ENCODE measurements at places on chromosomes 11 and 22.
A peak's percentile ranks its signal among the peaks of the same experiment; 100 is the strongest.

GRCh38 chr22:32474635-32475467, at the start of gene FBXO7:
TSS of gene FBXO7 (plus strand) at chr22:32474811. CDS start at chr22:32475003, 192 bp downstream.
- DNase-seq = peak; percentile 92

GRCh38 chr11:91946397-91946951, 278.1 kb upstream of the FAT3 start:
- peak; percentile 7 for DNase-seq

- DNase-seq = peak; percentile 68
Observed at GRCh38 chr11:65500387-65501185, 1.7 kb downstream of the MALAT1 start.

- DNase-seq = no peak
Observed at GRCh38 chr22:43270314-43270908, 72.8 kb downstream of the SCUBE1 start.

- DNase-seq = no peak
Observed at GRCh38 chr22:27406389-27406861, 395.1 kb downstream of the MN1 start.

- no peak for DNase-seq
Observed at GRCh38 chr11:130699561-130699960, 216.7 kb downstream of the SNX19 start.

DNA sequence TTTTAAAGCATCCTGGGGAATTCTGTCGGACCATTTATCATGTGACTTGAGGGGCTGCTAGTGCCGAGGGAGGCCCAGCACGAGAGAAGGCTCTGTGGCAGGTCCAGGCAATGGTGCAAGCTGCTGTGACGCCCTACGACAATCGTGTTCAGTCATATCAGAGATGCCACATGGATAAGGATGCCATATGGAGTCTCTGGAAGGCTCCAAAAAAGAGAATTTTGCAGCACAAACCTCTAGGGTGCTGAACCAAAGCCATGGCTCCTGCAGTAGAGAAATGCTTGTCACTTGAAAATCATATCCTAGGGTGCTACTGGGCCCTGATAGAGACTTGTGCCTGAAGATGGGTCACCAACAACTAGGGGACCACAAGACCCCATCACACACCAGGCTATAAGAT, 6.7 kb upstream of the CD6 start:
- DNase-seq = no peak

GRCh38 chr11:118953265-118953664, 2.8 kb upstream of the UPK2 start:
- DNase-seq = no peak

GRCh38 chr11:133180201-133180600, 352.1 kb downstream of the OPCML start:
- DNase-seq = no peak

DNA sequence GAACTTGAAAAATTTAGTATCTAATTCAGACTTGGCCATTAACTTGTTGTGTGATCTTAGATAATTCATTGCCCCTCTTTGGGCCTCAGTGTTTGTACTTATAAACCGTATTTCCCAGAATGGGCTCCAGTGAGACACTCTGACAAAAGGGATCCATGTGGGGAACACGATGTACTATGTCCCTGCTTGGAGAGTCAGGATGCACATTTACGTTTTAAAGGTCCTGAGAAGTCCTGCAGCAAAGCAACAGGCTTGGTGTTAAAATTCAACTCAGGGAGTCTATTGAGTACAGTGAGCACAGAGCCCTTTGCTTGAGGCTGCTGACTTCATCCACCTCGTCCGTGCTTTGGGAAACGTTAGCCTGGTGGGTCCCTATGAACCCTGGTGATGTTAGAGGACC, 9.0 kb downstream of the WNT11 start:
- DNase-seq = no peak

DNA sequence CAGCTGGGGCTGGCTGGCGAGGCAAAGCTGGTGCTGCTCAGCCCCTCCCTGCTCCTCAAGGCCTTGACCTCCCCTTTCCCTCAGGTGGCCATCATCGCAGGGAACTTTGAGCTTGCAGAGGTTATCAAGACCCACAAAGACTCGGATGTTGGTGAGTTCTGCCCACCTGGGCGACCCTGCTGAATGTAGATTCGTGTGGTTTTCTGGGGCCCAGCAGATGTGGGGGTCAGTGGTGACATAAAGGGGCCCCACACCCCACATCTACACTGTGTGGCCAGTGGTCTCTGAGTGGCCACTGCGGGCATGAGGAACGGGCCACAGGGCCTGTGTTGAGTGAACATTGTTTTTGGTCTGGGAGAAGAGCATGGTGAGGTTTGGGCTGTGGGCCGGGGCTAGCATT, 11.9 kb downstream of the SHANK3 start:
- DNase-seq = no peak

GRCh38 chr11:70476669-70477068, 78.3 kb downstream of the CTTN start:
- DNase-seq = no peak

DNA sequence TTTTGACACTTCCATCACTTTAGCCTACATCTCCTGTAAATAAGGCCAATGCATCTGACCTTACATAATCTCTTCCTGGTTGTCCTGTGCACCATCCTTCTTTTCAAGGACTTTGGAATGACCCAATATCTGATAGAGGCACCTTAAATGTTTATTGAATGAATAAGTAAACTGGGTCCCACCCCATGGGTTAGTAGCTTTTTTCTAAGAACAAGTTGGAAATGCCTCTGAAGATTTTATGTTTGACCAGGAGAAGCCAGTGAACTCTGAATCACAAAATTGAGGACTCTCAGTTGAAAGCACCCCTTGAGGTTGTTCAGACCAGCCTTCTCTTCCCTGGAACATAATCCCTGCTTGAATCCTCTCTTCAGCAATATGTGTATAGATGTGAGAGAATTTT, 1.4 kb downstream of the RNF185 start:
- DNase-seq = no peak

GRCh38 chr11:72556433-72556832, 117.8 kb downstream of the PDE2A start:
- DNase-seq = no peak

- no peak for DNase-seq
Observed at GRCh38 chr11:128983023-128983422, 40.4 kb upstream of the TP53AIP1 start.

Data from fibroblast of upper back skin (primary cell).